ENCODE measurements at places on chromosomes 5 and 9.

- DNase-seq = no peak
These were observed 120.1 kb upstream of the MYO10 start for GRCh38 chr5:17056141-17056631.

GRCh38 chr5:16557477-16557876, 59.3 kb downstream of the RETREG1 start:
- DNase-seq = no peak

GRCh38 chr5:83244516-83244915, 167.2 kb downstream of the XRCC4 start:
- no peak for DNase-seq

GRCh38 chr5:31415009-31415923, 116.6 kb downstream of the DROSHA start:
- no peak for DNase-seq

DNA sequence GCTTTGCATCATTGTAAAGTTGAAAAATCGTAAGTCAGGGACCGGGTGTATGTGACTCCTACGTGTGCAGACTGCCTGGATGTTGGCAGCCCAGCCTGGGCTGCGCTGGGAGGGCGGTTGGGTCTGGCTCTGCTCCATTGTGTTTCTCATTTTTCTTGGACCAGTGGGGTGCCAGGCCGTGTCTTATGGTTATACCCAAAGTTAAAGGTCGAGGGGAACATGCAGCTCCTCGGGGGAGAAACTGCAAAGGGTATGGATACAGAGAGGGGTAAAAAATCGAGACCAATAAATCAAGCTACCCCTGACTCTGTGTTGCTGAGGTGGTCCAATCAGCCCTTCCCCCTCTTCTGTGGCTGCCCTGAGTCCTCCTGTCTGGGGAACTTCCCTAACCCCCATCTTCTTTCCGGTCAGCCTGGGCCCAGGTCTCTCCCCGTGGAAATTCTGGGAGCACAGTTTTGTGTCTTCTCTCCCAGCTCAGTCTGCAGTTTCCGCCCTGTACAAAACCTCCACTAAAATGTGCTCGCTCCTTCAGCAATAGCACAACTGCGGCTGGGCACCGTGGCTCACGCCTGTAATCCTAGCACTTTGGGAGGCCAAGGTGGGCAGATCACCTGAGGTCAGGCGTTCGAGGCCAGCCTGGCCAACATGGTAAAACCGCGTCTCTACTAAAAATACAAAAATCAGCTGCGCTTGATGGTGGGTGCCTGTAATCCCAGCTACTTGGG, 34.1 kb upstream of the UNC5A start:
- no peak for DNase-seq

Data from iPS-NIHi11 (cell line).